ENCODE measurements at places on chromosomes 4 and X.

DNA sequence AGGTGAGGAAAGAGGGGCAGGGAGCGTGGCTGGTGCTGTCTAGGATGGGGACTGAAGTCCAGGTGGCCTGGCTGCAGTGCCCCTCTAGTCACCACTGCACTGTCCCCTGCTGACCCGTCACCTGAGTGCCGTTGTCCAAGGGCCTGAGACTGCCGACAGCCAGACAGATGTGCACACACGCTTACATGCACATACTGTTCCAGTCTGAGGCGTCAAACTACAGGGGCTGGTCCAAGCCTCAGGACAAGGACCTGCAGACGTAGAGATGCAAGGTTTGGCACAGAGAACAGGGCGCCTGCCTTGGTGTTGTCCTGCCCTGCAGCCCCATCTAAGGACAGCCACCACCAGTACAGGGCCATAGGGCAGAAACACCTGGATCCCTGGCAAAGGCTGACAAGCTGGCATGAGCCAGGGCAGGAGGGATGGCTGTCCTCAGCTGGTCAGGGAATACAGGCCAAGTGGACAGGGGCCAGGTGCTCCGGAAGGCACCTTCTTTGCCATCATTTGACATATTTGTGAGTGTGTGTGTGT lies 1.7 kb downstream of the SLC2A9 start:
- DNase-seq = no peak

- DNase-seq = no peak
These were observed 220.9 kb downstream of the MAML3 start for GRCh38 chr4:139933104-139933503.

- DNase-seq = no peak
These were observed 30.9 kb downstream of the GATB start for GRCh38 chr4:151729731-151730559.

DNA sequence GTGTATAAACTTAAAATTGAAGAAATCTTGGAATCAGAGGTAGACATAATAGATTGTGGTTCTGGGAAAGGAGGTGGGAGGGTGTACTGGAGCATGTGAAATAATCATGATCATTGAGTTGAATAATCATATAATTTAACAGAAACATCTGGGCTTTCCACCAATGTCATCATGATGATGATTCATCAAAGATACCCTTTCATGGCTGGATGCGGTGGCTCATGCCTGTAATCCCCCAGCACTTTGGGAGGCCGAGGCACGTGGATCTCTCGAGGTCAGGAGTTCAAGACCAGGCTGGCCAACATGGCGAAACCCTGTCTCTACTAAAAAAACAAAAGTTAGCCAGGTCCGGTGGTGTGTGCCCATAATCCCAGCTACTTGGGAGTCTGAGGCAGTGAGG lies 6.7 kb upstream of the RUFY3 start:
- DNase-seq = no peak

DNA sequence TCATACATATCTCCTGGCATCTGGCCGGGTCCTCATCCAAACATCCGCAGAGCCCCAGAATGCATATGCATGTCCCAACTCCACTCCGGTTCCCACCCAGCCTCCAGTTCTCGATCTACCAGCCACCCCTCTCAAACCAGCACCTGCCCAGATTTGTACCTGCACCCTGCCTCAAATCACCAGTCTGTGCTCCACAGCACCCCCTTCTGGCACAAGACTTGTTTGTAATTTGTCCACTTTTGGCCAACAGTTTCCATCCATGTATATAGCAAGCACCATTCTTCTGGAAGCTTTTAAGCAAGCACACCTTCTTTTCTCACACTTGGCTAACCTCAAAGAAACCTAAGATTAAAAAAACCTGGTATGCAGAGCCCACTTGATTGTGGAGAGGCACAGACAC lies 644.1 kb downstream of the MID1IP1 start:
- no peak for DNase-seq

GRCh38 chrX:44747317-44747716 lies 96.5 kb upstream of the DUSP21 start:
- DNase-seq = no peak

DNA sequence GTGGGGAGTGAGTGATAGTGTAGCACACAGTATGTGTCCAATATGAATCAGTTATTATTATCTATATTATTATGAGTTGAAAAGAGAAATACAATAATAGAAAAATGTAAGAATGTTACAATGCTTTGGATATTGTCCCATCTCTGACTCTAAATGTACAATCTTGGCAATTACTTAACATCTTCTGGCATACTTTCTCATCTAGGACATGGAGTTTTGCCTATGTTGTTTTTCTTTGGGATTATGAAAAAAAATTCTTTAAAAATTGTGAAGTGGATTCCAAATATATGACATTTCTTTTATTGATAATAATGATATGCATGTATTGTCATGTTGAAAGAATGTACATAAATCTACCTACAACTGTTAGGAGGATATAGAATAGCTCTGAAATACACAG lies 84.1 kb downstream of the TBCK start:
- DNase-seq = no peak

DNA sequence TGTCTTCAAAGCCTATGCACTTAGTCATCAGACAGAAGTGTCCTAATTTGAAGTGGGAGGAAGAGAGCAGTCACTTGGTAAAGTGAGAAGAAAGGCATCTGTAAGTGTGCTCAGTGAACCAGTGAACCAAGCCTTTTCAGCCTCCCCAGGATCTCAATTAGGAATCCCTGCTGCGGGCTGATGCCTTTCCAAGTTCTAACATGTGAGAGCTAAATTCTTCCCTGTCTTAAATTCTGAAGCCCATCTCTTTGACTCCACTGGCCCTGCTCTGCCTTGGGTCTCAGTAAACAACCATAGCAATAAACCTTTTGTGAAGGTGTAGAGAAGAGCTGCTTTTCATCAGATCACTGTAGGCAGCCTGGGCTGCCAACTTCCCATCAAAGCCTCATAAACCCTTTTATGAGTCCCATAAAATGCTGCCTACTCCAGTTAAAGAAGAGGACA lies 701.2 kb upstream of the LCORL start:
- DNase-seq = no peak

- no peak for DNase-seq
These were observed 2.6 kb downstream of the GPRIN3 start for GRCh38 chr4:89305028-89305427.

DNA sequence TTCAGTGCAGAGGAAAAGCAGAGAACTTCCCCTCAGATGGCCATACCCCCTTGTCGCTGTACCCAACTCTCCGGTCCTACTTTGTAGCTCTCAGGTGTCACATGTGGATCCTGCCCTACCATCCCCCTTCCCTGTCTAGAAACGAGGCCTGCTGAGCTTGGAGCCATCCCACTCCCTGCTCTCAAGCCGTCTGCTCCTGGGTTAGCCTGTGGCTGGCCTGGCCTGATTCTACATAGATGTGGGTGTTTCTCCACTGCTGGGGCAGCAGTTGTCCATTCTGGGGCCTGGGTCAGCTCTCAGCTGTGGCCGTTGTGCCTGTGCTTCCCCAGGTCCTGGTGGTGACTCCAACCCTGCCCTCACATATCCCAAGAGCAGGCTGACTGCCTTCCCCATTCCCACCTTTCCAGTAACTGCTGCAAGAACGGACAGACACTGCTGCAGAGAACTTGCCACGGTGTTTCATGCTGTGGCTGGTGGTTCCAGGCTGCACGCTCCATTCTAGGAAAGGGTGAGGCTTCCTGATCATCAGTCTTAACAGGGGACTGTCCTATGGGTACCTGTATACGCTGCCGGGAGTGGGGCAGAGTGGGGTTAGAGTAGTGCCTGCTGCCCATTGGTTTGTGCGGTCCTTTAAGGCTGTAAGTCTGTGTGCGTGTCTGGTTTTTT lies 3.6 kb downstream of the IL9R start:
- DNase-seq = no peak

Data from chondrocyte (in vitro differentiated cells).